ENCODE measurements at places on chromosomes 6 and 20.

- peaks cover 61% of the 10 kb centered on the region for H3K27me3 ChIP-seq
- H3K36me3 ChIP-seq = no peaks in the 10 kb centered on the region
- no peak overlapping the region for H3K27ac ChIP-seq
- H3K4me1 ChIP-seq = peaks cover 13% of the 10 kb centered on the region
- DNase-seq = no peak
- no peak overlapping the region for H3K4me3 ChIP-seq
These were observed 190.6 kb upstream of the PMEPA1 start for GRCh38 chr20:57900226-57900905.

- H3K36me3 ChIP-seq = no peaks in the 10 kb centered on the region
- DNase-seq = no peak
- H3K4me1 ChIP-seq = no peaks in the 10 kb centered on the region
- no peak overlapping the region for H3K27ac ChIP-seq
- no peak overlapping the region for H3K4me3 ChIP-seq
- no peaks in the 10 kb centered on the region for H3K27me3 ChIP-seq
These were observed 218.9 kb upstream of the PRDM1 start for GRCh38 chr6:105867277-105867676.

DNA sequence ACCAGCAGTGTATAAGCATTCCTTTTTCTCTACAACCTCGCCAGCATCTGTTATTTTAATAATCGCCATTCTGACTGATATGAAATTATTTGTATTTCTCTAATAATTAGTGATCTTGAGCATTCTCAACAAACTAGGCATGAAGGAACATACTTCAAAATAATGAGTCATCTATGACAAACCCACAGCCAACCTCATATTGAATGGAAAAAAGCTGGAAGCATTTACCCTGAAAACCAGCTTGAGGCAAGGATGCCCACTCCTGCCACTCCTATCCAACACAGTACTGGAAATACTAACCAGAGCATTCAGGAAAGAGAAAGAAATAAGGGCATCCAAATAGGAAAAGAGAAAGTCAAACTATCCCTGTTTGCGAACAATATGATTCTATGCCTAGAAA is 390.6 kb upstream of the ID4 start:
- no peak for DNase-seq
- no peaks in the 10 kb centered on the region for H3K36me3 ChIP-seq
- peaks cover 4% of the 10 kb centered on the region for H3K4me1 ChIP-seq
- no peak overlapping the region for H3K4me3 ChIP-seq
- peaks cover under 1% of the 10 kb centered on the region for H3K27me3 ChIP-seq
- no peak overlapping the region for H3K27ac ChIP-seq

- H3K36me3 ChIP-seq = no peaks in the 10 kb centered on the region
- DNase-seq = no peak
- no peak overlapping the region for H3K27ac ChIP-seq
These were observed 80.1 kb upstream of the ARMC2 start for GRCh38 chr6:108768166-108768555.

DNA sequence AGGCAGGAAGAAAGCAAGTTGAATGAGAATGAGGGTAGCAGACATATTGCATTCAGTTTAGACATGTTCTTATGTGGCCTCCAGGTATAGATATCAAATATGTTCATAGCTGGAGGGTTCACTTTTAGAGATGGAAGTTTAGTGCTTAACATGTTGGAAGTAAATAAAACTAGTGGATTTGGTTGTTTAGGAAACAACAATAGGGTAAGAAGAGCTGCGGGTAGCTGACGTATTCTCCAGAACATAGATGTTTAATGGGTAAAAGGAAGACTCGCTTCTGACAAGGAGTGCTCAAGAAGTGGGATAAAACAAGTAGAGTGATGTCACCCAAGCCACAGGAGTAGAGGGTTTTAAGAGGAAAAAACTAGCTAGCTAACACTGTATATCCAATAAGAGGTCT is 128.4 kb upstream of the COL21A1 start:
- no peaks in the 10 kb centered on the region for H3K27me3 ChIP-seq
- peaks cover 44% of the 10 kb centered on the region for H3K4me1 ChIP-seq
- H3K4me3 ChIP-seq = no peak overlapping the region
- H3K27ac ChIP-seq = no peak overlapping the region

Data from MCF 10A (cell line).